ENCODE measurements at places on chromosomes 6 and 20.

DNA sequence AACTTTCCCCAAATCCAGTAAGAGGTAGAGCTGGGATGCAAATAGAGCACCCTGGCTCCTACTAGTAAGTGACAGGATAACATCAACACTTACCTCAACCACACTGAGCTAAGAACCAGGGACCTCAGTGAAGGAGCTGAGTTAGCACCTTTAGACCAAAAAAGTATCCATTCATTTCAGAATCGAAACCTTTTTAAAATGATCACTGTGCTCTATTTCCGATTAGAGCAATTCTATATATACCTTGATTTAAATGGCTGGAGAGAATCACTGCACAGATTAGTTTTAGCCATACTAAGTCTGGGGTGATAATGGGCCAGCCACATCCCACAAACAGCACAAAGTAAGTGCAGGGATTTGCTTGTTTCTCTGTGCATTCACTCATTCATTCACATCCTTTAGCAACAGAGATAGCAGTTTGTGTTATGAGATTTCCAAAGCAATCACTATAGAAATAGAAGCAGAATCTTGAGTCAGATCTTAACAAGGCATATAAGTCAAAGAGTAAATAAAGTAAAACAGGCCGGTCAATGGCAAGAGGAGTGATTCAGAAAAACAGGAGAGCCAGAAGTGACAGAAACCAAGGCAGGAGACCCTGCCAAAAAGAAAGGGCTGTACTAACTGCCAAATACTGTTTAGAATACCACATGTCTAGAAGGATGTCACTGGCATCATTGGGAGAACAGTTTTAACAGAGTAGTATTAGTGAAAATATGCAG lies 136.3 kb downstream of the KIF13A start:
- DNase-seq = no peak

- no peak for DNase-seq
Observed at GRCh38 chr6:130200020-130200419, 22.7 kb downstream of the SAMD3 start.

- DNase-seq = no peak
Observed at GRCh38 chr20:38433304-38433972, 1.7 kb downstream of the SNHG17 start.

GRCh38 chr6:9250852-9251251 lies 815.5 kb upstream of the SLC35B3 start:
- peak; percentile 66 for DNase-seq

DNA sequence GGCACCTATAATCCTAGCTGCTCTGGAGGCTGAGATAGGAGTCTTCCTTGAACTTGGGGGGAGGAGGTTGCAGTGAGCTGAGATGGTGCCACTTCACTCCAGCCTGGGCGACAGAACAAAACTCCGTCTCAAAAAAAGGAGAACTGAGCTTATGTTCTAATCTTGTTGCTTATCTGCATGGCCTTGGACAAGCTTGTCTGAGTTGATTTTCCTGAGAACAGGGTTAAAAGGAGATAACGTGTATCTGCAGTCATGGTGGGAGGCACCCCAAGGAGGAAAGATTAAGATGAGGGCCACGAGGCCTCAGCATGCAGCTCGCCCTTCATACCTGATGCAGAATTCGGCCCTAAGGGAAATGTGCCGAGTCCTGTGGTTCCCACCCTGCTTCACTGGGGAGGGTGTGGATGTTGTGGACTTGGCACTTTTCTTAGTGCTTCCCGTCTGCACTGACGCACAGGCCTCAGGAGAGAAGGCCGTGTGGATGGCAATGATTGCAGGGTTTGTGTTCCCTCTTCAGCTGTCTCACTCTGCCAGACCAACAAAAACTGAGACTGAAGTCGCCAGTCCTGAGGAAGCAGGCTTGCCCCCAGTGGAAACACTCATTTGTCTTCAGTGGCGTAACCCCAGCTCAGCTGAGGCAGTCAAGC lies 56.3 kb downstream of the EZR start:
- DNase-seq = peak; percentile 31

DNA sequence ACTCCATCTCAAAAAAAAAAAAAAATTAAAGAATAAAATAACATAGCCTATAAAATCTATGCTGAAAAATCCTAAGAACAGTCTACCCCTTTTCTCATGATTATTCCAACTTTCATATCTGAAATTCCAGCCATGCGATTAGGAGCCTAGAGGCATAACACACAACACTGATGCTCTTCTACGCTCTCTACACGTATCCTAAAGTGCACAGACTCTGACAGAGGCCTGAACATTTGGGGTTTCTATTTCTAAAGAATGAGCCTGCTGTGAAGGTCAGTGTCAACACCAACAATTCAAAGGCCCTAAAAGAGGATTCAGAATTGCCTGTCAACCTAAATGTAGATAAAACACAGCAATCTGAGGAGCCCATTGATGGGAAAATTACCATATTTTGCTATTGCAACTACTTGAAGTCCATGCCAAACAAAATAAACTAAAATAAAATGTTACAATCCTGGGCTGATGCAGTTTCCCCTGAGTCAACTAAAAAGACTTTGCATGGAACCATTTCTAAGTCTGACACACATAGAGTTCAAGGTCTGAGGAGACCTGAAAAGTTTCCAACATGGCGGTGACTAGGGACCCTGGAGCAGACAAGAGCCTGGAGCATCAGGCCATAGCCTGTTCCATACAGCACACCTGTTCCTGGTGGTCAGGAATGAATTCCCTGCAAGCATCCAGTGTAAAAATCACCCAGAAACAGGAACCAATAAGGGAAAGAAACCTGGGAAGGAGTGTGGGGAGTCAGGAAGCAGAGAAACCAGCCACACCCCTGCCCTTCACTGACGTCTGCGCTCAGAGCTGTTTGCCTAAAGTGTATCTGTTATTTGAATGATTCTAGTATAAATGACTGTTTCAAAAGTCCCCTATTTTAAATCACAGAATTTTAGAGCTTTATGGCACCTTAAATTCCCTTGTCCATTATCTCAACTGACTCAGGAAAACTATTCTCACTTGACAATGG lies 11.8 kb downstream of the NINL start:
- no peak for DNase-seq

DNA sequence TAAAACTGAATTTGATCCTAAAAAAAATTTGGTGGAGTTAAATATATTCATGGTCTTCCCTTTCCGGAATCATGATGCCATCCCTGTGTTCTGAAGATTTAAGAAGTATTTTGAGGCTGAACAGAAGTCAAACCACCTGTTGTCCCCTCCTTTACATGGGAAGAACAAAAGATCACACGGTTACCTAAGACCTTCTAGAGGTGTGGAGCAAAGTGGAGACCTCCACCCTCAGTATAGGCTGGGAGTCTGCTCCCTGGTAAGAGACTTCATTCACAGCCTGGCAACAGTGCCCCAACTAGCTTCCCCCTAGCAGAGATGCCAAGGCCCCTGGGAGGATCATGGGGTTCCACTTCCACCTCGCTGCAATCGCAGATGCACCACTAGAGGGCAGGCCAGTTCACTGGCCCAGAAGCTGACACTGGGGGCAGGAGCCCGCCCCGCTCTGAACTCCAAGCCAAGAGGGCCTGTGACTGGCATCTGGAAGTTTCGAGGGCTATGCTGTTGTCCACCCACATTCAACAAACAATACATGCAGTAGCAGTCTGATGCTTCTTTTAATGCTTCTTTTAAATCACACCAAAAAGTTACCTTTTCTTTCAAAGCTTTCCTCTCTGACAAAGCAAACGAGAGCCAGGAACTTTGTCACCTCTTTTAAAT lies 19.5 kb upstream of the UBE2J1 start:
- DNase-seq = peak; percentile 46

DNA sequence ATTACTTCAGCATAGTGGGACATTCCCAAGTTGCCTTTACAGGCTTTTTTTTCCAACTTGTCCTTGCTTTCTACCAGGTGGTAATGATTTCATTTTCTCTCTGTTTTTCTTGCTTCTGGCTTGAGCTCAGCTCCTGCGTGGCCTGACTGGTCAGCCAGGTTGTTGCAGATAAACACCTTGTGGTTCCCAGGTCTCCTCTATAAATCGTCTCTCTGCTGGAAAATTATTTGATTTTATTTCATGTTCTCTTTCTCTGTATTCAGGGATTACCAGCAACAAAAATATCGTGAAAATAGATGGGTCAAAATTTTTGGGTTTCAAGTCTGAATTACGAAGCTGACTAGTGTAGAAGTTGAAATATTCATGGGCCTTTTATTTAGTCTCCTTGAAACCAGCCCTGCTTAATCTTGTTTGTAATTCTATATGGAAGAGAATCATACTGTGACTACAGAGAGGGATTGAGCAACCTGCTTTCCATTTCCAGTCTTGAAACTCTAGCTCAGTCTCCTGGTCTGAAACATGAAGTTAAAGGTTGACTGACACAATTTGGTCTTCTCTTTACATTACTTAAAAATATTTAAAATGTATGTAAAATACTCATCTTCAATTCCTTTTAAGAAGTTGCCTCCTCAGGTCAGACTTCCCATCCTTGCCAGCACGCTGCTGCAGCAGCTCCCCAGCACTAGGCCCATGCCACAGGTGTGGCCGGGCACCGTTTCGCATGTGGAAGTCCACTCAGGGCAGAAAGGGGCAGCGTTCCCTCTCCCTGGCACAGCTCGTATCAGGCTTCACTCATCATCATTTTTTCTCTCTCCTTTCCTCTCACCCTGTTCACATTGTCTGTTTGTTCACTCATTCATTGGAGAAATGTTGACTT lies 7.1 kb downstream of the DUSP22 start:
- DNase-seq = no peak

- DNase-seq = no peak
Observed at GRCh38 chr6:111211411-111212030, 124.2 kb downstream of the SLC16A10 start.

- DNase-seq = peak; percentile 70
Observed at GRCh38 chr6:26304797-26305640, 60.0 kb upstream of the BTN3A2 start.

DNA sequence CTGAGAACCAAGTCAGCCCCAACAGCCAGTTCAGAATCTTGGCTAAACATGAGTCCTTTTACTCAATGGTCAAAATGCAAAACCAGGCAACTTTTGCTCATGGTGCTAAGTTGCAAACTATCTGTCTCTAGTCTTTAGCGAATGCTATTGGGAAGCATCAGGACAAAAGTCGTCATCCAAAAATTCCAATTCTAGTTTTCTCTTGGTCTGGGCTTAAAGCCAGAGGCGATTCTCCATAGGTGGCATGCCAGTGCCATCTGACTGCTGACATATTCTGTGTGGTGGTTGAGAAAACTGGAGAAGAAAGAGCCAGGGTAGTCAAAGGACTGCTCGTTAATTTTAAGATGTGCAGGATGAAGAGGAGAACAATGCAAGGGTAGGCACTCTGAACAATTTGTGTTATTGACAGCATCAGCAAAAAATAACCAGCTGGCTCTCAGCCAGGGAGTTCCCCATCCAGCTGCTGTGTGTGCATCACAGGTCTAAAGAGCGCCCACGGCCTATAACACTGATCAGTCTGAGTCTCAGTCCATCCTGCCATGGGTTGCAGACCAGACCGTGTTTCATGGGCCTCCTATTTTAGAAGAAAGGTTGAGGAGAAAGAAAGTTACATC lies 313.6 kb downstream of the ALDH8A1 start:
- no peak for DNase-seq

GRCh38 chr6:106097411-106098231 lies 11.5 kb downstream of the PRDM1 start:
- DNase-seq = no peak

GRCh38 chr6:87736809-87737540 lies 34.9 kb upstream of the AKIRIN2 start:
- DNase-seq = no peak

DNA sequence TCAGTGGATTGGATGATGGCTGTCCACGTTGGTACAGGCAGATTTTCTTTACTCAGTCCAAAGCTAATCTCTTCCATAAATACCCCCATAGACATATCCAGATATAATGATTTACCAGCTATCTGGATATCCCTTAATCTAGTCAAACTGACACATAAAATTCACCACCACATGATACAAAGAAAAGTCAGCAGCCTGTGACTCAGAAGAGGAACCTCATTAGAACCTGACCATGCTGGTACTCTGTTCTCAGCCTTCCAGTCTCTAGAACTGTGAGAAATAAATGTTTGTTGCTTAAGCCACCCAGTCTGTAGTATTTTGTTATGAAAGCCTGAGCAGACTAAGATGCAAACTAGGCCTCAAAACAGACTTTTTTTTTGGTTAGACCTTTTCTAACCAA lies 431.3 kb upstream of the RNF217 start:
- DNase-seq = peak; percentile 4

- no peak for DNase-seq
Observed at GRCh38 chr6:111663692-111664564, 58.2 kb upstream of the TRAF3IP2 start.

- DNase-seq = no peak
Observed at GRCh38 chr6:167756597-167756996, 70.1 kb upstream of the AFDN start.

DNA sequence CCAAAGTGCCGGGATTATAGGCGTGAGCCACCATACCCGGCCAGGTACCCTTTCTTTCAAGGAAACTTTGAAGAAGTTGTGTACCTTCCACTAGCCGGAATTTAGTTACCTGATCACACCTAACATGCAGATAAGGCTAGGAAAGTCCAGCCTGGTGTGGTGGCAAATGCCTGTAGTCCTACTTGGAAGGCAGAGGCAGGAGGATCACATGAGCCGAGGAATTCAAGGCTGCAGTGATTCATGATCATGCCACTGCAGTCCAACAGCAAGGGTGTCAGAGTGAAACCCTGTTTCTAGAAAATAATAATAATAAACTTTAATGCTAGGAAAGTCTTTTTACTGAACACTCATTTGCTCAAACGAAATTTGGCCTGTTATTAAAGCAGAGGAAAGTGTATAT lies 21.0 kb downstream of the NFYA start:
- DNase-seq = no peak

DNA sequence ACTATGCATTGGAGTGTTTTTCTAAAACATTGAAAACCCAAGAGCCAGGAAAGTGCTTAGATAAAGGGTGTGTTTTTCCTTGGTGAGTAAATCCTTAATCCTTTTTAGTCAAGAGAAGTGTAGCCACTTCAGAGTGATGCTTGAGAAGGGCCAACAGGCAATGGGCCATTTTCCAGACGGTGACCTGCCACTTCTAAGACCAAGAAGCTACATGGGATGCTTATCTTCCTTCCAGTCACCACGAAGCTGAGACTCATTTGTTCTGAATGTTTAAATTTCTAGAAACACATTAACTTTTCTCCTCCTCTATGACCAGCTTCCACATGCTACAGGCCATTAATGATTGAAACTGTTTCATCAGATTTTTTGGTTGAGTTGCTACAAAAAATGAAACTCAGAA lies 34.4 kb upstream of the NHSL1 start:
- no peak for DNase-seq

DNA sequence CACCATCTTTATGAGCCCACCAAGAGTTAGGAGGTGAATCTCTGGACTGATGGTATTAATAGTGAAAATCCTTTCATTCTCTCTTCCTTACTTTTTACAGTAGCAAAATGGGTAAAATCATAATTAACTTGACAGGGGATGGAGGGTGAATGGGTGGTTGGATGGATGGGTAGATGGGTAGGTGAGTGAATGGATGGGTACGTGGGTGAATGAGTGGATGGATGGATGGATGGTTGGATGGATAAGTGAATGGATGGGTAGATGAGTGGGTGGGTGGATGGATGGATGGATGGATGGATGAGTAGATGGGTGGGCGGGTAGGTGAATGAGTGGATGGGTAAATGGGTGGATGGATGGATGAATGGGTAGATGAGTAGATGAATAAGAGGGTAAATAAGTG lies 63.2 kb downstream of the BMP7 start:
- DNase-seq = no peak

- no peak for DNase-seq
Observed at GRCh38 chr6:5747379-5747778, 259.3 kb downstream of the NRN1 start.

- DNase-seq = no peak
Observed at GRCh38 chr6:65064844-65065243, 642.2 kb downstream of the EYS start.

Data from NCI-H226 (cell line).